Hepatocyte (in vitro differentiated cells): ENCODE measurements at places on chromosomes 1 and 21. TPM values are rescaled to one million over a fixed set of nuclear protein-coding genes. Genes with fewer than 3 reads are reported as not detected.

The COA7 gene
- polyA plus RNA-seq, result 8.9 and 9.0 TPM in 2 replicates

The VCAM1 gene
- polyA plus RNA-seq, result 27.2 and 43.2 TPM in 2 replicates

The LRRC8B gene
- polyA plus RNA-seq, result 1.7 and 4.6 TPM in 2 replicates

The CEP350 gene
- 19.0 and 20.4 TPM in 2 replicates for polyA plus RNA-seq

The NUDC gene
- polyA plus RNA-seq, result 125 and 127 TPM in 2 replicates

The TFF1 gene
- 140 and 221 TPM in 2 replicates for polyA plus RNA-seq

The KLHL12 gene
- polyA plus RNA-seq, result 12.7 and 15.1 TPM in 2 replicates

The FALEC gene
- 0.39 TPM in 1 of 2 replicates, not detected in the other for polyA plus RNA-seq

The DNAH14 gene
- polyA plus RNA-seq, result 14.7 and 15.2 TPM in 2 replicates

The BCL10 gene
- 25.9 and 28.7 TPM in 2 replicates for polyA plus RNA-seq

The IFI44 gene
- 3.1 and 3.2 TPM in 2 replicates for polyA plus RNA-seq

The CD1D gene
- polyA plus RNA-seq, result 2.3 and 3.7 TPM in 2 replicates

The PRKAA2 gene
- polyA plus RNA-seq, result 1.2 and 1.8 TPM in 2 replicates

The KRTAP7-1 gene
- polyA plus RNA-seq, result not detected in 2 replicates

The RPTN gene
- not detected in 2 replicates for polyA plus RNA-seq

The ZMYND12 gene
- 0.74 and 0.87 TPM in 2 replicates for polyA plus RNA-seq

The AGTRAP gene
- polyA plus RNA-seq, result 71.9 and 77.5 TPM in 2 replicates

The ESRRG gene
- 2.8 and 7.1 TPM in 2 replicates for polyA plus RNA-seq

The CFAP45 gene
- polyA plus RNA-seq, result not detected in 2 replicates

The C1QC gene
- polyA plus RNA-seq, result 9.2 and 13.4 TPM in 2 replicates

The FAM110D gene
- 0.40 and 0.44 TPM in 2 replicates for polyA plus RNA-seq

The TESK2 gene
- 6.2 and 6.4 TPM in 2 replicates for polyA plus RNA-seq
